ENCODE measurements at places on chromosomes 1 and 21. TPM values are rescaled to one million over a fixed set of nuclear protein-coding genes. Genes with fewer than 3 reads are reported as not detected.

SYT6 gene
- not detected for total RNA-seq

RNF186 gene
- not detected for total RNA-seq

RWDD3 gene
- total RNA-seq, result 21.9 TPM

TMEM125 gene
- total RNA-seq, result not detected

USH2A gene
- total RNA-seq, result not detected

CYP4X1 gene
- total RNA-seq, result not detected

LRRC3 gene
- total RNA-seq, result 3.8 TPM

TLR5 gene
- not detected for total RNA-seq

CD2 gene
- total RNA-seq, result 0.74 TPM

SASS6 gene
- total RNA-seq, result 8.0 TPM

GJA9 gene
- total RNA-seq, result not detected

TMEM51 gene
- total RNA-seq, result 0.30 TPM

PKP1 gene
- total RNA-seq, result not detected

YY1AP1 gene
- 132 TPM for total RNA-seq

ANGPTL1 gene
- not detected for total RNA-seq

TMEM200B gene
- total RNA-seq, result not detected

ZNF124 gene
- 24.2 TPM for total RNA-seq

EFNA4 gene
- total RNA-seq, result 8.4 TPM

FAM151A gene
- total RNA-seq, result not detected

TAS1R1 gene
- total RNA-seq, result not detected

NEGR1 gene
- total RNA-seq, result not detected

NOTCH2NLA gene
- 148 TPM for total RNA-seq

PLEKHA6 gene
- total RNA-seq, result 0.47 TPM

PDE4B gene
- 242 TPM for total RNA-seq

TNFSF4 gene
- total RNA-seq, result 1.5 TPM

PDPN gene
- total RNA-seq, result 0.27 TPM

ALDH9A1 gene
- total RNA-seq, result 37.5 TPM

URB1 gene
- 14.9 TPM for total RNA-seq

RHD gene
- total RNA-seq, result not detected

ADORA1 gene
- not detected for total RNA-seq

CLCA1 gene
- total RNA-seq, result not detected

VSIG8 gene
- total RNA-seq, result not detected

KCNQ4 gene
- total RNA-seq, result 0.34 TPM

GJB5 gene
- total RNA-seq, result not detected

ARHGAP30 gene
- total RNA-seq, result 146 TPM
